ENCODE measurements at places on chromosomes 3 and 15.

DNA sequence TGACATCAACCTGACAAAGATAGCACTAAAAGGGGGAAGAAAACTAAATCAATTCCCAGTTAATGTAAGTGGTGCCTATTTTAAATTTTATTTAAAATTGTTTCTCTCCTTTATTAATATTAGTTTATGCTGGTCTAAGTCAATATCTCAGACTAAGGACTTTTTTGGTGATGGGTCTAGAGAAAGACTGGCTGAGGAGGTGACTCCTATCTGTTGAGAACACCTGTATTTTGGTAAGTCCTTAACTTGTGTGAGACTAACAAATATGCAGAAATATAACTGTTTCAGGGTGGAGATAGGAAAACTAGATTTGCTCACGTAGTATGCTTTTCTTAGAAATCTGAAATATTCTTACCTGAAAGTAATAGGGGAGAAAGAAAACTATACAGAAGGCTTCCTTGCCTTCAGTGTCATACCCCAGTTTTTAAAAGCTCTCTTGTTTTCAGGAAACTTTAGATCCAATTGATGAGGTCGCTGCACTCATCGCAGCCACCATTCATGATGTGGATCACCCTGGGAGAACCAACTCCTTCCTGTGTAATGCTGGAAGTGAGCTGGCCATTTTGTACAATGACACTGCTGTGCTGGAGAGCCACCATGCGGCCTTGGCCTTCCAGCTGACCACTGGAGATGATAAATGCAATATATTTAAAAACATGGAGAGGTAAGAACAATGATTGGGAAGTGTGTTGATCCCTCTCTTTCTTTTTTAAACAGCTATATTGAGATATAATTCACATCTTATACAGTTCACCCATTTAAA is 138.9 kb downstream of the PDE8A start:
- DNase-seq: no peak

DNA sequence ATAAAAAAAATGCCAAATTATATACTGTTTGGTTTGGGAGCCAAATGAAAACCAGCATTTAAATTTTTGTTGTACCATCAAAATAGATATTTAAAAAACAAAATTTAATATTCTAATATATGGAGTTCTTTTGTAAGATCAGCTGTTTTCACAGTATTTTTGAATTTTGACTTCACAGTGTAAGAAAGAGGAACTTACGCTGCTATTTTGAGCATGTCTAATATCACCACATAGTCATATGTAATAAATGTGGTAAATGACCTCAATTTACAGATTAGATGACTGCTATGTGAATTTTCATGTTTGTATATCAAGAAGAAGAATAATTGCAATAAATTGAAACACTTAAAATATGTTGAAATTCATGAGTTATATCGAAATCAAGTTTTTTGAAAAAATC is 189.6 kb downstream of the ARRDC4 start:
- no peak for DNase-seq

DNA sequence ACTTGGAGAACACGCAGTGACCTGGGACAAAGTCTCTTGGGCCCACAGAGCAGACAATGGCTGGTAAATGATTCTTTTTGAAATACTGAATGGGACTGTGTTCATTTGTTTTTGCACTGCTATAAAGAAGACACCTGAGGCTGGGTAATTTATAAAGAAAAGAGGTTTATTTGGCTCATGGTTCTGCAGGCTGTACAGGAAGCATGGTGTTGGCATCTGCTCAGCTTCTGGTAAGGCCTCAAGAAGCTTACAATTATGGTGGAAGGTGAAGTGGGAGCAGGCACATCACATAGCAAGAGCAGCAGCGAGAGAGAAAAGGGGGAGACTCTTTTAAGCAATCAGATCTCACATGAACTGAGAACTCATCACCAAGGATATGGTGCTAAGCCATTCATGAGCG is 321.6 kb downstream of the THSD4 start:
- DNase-seq: no peak

DNA sequence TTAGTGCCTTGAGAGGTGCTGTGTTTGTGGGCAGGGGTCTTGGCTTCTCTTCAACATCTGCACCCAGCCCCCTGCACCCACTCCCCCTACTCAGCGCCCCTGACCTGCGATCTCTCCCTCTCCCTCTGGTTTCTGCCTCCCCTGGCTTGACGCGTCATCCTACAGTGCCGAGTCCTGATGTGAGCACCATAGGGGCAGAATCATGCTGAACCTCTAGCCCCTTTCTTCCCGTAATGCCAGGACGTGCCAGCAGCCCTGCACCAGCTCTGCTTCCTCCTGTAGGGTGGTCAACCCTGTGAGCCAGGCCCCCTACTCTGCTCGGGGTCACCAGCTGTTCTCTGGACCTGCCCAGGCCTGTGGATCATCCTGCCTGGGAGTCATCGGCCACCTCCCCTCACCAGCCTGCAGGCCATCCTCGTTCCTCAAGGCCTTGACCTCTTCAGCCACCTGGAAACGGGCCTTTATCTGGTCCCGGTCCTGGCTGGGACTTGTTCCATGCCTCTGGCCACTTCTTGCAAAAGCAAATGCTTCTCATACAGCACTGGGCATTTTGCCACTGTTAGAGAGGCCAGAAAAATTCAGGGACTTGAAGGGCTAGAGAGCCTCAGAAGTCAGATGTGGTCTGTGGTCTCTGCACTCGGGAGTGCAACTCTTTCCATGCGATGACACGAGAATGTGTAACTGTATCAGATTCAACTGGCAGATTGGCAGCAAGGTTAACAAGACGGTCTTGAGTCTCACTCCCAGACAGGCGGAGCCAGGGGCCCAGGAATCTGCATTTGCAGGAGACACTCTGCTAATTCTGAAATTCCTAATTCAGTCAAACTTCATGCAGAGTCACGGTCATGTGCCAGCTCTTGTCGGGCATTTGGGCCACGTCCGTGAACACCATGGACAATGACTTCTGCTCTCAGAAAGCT is 16.7 kb upstream of the KLF15 start:
- DNase-seq: no peak

GRCh38 chr15:49215768-49216739 is 46.0 kb downstream of the GALK2 start:
- no peak for DNase-seq

- DNase-seq: no peak
These were observed 3.7 kb upstream of the SLC9C1 start for GRCh38 chr3:112297714-112298113.

GRCh38 chr3:69378112-69378802 is 7.6 kb downstream of the FRMD4B start:
- DNase-seq: no peak

- no peak for DNase-seq
These were observed 341.7 kb upstream of the PROK2 start for GRCh38 chr3:72126441-72127223.

DNA sequence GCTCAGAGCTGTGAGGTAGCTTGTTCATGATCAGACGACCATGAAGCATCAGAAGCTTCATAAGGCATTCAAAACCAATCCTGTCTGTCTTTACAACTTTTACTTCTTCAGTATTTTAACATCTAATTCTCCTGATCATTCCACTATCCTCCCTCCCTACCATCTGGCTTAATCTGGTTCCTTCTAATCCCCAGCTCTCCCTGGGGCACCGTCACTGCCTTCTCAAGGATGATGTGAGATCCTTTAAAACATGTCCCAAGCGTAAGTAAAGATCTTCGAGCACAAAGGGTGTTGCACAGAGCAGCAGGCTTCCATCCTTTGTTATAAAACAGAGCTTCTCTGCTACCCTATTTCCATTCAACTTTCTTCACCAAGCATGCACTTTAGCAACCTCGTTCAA is 362.7 kb upstream of the ARRDC4 start:
- DNase-seq: no peak

- DNase-seq: no peak
These were observed 336.2 kb upstream of the TPM1 start for GRCh38 chr15:62706317-62706716.

- no peak for DNase-seq
These were observed 95.7 kb downstream of the LRRC3B start for GRCh38 chr3:26718315-26718714.

GRCh38 chr3:141677701-141678100 is 60.4 kb upstream of the RNF7 start:
- DNase-seq: no peak

GRCh38 chr15:70274255-70274880 is 176.7 kb upstream of the TLE3 start:
- DNase-seq: no peak

DNA sequence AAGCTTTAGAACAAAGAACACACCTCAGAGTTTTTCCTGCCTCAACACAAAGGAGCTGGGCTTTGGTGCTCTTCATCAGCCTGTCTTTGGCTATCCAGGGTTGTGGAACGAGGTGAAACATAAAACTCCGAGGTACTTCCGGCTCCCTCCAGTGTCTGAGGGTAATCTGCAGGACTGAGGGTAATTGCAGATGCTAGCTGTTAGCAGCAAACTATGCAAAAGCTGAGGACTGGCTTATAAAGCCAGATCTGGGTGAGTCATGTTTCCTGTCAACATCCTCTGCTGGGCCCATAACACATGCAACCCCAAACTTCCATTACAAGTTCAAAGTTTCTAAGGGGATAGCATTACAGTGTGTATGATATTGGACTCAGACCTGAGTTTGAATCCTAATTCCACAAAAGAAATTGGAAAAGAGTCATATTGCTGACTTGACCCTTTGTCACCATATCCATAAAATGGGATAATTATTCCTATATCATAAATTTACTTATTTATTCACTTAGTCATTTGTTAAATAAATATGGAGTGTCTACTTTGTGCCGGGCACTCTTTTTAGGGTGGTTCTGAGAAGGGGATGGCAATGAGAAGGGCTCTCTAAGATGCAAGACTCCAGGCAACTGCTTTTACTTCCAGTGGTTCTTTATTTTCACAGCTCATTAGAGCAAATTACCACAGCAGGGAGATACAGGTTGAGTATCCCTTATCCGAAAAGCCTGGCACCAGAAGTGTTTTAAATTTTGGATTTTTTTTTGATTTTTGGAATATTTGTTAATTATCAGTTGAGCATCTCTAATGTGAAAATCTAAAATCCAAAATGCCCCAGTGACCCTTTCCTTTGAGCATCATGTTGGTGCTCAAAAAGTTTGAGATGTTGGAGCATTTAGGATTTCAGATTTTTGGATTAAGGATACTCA is 9.5 kb upstream of the TRIM69 start:
- no peak for DNase-seq

DNA sequence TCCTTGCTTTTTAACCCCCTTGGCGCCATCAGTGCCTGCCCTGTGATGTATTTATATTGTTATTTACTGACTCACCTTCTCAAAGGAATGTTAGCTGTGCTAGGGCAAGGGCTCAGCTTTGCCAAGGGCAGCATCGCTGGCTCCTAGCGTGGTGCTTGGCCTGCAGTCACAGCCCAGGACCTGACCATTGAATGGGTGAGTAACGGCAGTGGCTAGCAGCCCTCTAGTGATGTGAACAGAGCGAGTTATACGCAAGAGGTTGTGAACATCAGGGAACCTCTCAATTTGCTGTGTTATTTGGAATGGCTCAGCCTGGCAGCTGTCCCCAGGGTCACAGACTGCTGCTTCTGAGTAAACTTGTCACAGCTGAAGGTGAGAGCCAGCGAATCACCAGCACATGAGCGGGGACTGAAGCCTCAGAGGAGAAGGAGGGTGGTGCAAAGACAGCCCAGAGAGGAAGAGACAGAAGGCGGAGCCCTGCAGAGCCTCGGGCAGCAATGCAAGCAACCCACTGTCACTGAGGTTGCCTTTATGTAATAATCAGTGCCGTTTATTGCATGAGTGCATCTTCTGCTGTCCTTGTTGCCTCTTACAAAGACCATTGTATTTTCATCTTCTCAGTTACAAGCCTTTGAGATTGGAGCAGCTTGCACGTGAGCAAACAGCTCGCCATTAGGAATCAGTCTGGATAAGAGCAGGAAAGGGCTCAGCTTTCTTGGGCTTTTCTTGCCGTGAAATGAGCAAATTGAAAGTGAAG is 158.3 kb downstream of the SLCO3A1 start:
- no peak for DNase-seq

DNA sequence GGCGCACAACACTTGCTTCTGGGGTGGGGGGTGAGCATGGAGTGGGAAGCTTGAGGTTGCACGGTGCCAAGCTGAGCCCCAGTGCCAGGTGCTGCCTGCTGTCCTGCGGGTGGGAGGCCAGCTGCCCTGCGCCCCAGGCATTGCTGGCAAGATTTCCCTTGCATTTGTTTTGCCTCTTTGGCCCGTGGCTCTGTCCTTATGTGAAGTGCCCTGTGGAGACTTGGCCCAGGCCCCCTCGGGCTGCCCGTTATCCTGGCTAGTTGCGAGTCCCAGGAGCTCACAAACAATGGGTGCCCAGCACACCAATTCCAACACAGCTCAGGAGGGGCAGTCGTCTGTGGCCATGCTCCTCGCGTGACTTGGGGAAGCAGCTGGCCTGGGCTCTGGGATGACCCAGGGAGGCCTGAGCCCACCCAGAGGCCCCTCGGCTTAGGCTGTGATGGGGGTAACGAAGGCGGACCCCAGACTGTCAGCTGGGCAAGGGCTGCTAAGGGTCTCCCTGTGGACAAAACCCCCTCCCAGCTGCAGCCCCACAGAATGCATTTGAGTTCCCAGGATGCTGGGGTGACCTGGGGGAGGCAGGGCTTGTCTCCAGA is 5.9 kb downstream of the C3orf22 start:
- DNase-seq: no peak

DNA sequence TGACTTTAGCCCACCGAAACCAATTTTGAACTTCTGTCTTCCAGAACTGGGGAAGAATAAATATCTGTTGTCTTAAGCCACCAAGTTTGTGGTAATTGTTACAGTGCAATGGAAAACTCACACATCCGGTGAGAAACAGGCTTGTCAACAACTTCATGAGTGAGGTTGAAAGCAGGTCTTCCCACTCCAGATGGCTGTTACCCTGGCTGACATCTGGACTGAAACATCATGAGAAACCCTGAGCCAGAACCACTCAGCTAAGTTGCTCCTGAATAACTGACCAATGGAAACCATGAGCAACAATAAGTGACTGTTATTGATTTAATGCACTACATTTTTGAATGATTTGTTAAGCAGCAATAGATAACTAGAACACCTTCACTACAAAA is 10.3 kb downstream of the ACSBG1 start:
- DNase-seq: no peak

- DNase-seq: no peak
These were observed 87.0 kb upstream of the ST8SIA2 start for GRCh38 chr15:92306663-92307062.

GRCh38 chr15:82999426-82999825 is 12.0 kb downstream of the C15orf40 start:
- no peak for DNase-seq

GRCh38 chr15:64058279-64058678 is 12.0 kb upstream of the DAPK2 start:
- no peak for DNase-seq

- no peak for DNase-seq
These were observed 172.0 kb upstream of the CMC1 start for GRCh38 chr3:28069438-28069837.

All from NCI-H1417 treated with DMSO at 0.1 percent for 48 hours (cell line).